ENCODE measurements at places on chromosomes 7 and 10.

GRCh38 chr7:22255834-22256233 lies 101.1 kb downstream of the RAPGEF5 start:
- DNase-seq: peak; percentile 81

DNA sequence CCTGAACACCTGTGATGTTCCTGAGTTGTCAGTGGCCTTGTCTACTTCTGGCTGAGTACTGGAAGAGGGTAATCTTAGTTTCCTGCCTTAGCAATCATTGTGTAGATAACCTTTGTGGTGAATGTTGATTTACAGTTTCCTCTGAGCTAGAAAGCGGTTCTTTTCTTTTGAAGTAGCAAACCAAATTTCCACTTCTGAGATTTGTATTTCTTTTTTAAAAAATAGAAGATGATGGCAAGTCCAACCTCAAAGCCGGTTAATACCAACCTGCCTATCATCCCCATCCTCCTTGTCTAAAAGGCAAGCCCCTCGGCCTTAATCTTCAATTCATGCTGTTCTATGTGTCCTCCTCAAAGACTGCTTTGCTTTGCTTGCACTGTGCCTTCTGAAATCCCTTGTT lies 12.5 kb upstream of the PALS2 start:
- no peak for DNase-seq

- DNase-seq: peak; percentile 78
Measured at GRCh38 chr7:139739863-139740597, 37.8 kb downstream of the HIPK2 start.

DNA sequence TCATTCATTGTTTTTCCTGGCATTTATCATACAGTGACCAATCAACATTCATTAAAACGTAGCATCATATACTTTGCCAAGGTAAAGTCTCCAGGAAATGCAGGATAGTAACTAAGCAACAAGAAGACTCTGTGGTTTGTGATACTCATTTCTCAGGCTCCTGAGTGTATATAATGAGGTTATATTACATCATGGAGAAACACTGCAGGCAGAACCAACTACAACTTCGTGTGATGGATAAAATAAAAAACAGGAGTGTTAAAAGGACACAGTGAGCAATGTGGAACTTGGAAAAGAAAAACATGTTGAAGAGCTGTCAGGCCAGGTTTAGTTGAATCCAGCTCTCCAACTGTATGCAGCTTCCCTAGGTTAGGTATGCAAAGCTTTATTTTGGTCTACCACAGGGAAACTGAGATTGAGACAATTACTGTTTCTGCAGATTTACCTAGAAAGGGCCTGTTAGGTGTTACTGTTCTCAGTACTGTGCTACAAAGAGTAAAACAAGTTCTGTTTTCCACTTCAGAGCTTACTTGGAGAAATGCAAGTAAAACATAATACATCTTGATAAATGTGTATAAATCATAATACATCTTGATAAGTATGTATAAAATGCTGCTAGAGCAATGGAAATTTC lies 7.8 kb upstream of the CCNY start:
- no peak for DNase-seq

GRCh38 chr7:106717955-106718871 lies 57.3 kb upstream of the CCDC71L start:
- peak; percentile 60 for DNase-seq

- no peak for DNase-seq
Measured at GRCh38 chr10:29321656-29322055, 32.8 kb downstream of the LYZL1 start.

Data from body of pancreas (tissue), 4 donors.